ENCODE measurements at places on chromosomes 5 and 9. TPM values are rescaled to one million over a fixed set of nuclear protein-coding genes. Genes with fewer than 3 reads are reported as not detected.

SHISAL2B gene
- not detected for total RNA-seq

- DNase-seq = peak; percentile 23
Observed at GRCh38 chr5:1975898-1976765, 93.4 kb upstream of the IRX4 start.

TUSC1 gene
- total RNA-seq = 9.5 TPM

GRCh38 chr9:34573599-34574325, 15.8 kb downstream of the CNTFR start:
- no peak for DNase-seq

DNA sequence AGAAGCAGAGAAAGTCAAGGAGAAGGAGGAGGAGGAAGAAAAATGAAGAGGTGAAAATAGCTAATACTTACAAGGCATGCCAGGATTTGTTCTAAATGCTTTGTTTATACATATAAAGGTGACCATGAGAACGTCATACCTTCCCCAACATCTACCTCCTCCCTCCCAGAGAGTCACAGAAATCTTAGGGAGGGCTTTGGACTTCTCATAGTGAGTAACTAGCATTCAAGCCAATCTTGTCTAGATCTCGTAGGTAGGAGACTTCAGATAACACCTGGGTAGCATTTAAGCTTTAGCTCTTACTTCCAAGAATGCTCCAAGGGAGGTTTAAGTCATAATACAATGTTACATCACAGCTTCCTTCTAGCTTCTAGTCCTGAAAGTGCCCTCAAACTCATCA, 36.5 kb upstream of the GPBP1 start:
- DNase-seq = no peak

GRCh38 chr5:107199756-107200155, 471.0 kb downstream of the EFNA5 start:
- DNase-seq = no peak

PLPPR1 gene
- not detected for total RNA-seq

ENTREP1 gene
- 0.51 TPM for total RNA-seq

DNA sequence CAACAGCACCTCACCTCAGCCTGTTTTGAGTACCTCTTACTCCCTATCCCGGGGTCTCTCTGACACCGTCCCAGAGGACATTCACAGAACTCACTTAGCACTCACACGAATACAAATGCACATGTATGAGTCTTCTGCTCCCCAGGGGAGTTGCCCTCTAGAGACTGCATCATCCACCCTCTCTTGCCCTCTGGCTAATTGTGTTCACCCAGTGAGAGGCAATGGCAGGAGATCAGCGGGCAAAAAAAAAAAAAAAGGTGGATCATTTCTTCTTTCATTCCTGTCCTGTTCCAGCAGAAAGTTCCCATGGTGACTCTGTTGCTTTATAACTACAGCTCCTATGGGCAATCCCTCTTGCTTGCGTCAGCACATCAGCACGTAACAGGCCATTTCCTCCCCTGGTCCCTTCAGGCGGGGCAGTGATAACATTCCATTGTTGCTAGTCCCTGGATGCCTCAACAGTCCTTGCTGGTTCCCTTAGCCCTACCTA, 23.5 kb upstream of the SNX2 start:
- peak; percentile 75 for DNase-seq

DNA sequence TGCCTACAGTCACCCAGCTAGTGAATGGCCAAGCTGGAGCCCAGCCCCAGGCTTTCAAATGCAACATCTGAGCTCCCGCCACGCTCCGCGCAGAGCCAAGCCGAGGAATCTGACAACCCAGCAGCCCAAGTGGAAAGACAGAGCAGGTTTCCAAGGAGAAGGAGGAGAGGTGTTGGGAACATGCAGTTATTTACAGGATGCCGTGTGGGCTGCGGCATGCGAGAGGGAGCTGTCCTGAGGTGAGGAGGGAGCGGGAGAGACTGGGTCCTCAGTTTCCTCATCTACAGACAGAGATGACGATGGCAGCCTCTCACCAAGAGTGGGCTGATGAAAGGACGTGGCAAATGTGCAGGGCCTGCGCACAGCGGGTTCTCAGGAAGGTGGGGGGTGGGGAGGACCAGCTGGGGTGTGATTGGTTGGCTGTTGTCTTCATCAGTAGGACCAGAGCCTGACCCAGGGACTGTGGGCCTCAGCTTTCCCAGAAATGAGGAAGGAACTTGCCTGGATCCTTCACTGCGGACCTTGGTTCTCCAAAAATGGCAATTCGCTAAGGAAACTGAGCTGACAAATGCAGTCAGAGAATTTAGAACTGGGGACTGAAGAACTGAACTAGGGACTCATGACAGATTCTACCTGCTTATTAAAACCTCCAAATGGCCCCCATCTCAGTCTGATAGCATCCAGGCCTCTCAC, 14.8 kb upstream of the CPLX2 start:
- DNase-seq = no peak

- DNase-seq = peak; percentile 53
Observed at GRCh38 chr9:87516222-87516925, 18.7 kb downstream of the DAPK1 start.

- no peak for DNase-seq
Observed at GRCh38 chr9:24901319-24901718, 355.6 kb upstream of the IZUMO3 start.

C5orf15 gene
- 57.6 TPM for total RNA-seq

DNA sequence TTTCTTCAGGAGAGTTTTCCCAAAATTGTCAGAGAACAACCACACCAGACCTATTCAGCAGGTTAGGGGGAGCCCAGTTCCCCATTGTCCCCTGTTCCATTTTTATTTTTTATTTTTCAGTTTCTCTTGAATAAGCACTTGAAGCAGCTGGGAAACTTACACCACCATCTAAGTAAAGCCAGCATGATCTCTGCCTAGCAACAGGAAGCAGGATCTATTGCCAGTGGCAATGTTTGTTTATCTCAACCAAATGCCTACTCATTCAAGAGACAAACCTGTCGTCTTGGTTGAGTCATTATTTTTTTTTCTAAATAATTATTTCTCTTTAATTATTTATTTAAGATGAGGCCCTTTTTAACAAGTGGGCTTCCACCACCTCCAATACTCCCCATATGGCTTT, 379.3 kb downstream of the PLK2 start:
- peak; percentile 19 for DNase-seq

DNA sequence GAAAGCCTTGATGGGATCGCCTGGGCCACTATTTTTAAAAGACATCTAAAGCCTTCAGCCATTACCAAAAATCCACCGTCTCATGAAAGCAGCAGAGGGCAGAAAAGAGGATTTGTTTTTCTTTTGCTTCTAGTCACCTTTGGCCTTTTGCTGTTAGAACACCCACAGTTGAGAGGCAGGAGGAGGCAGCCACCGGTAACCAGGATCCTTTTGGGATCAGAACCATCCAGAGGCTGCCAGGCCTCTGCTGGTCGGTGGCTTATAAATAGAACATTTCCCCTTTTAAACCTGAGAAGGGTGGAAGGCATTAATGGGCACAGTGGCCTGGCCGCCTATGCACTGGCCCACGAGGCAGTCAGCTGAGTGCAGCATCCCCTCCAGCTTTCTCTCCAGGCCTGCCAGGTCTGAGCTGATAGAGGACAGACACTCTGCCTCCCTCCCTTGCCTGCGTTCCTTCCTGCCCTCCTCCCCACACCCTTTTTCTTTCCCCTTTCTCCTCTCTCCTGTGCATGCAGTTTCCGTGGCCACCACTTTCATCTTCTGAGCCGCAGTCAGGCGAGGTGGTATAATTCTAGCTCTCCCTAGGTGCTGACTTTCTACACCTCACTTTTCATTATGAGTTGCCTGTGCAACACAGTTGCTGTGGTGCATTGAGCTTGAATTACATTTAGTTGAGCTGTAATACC, 253.4 kb downstream of the ARHGAP26 start:
- DNase-seq = no peak

SAPCD2 gene
- total RNA-seq = 69.2 TPM

GRCh38 chr5:145834554-145834916, 607 bp downstream of the PRELID2 start:
- DNase-seq = no peak

DIRAS2 gene
- not detected for total RNA-seq

DNA sequence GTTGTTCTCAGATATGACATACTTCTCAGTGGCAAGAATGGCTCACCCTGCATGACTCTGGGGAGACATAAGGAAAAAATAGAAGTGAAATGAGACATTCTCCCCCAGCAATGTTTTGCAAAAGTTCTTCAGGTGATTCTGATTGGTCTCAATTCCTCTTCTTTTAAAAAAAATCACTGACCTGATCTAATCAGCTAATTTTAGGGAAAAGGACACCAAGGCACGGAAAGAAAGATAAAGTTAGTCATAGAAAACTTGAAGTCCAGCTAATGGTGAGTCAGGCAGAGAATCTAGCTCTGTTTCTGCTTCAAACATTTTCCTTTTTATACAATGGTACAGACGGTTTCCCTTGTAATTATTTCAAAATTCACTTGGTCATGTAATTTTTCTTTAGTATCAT, 1018.9 kb upstream of the ARRDC3 start:
- peak; percentile 37 for DNase-seq

- no peak for DNase-seq
Observed at GRCh38 chr5:57175551-57176309, 1.9 kb downstream of the GPBP1 start.

DNA sequence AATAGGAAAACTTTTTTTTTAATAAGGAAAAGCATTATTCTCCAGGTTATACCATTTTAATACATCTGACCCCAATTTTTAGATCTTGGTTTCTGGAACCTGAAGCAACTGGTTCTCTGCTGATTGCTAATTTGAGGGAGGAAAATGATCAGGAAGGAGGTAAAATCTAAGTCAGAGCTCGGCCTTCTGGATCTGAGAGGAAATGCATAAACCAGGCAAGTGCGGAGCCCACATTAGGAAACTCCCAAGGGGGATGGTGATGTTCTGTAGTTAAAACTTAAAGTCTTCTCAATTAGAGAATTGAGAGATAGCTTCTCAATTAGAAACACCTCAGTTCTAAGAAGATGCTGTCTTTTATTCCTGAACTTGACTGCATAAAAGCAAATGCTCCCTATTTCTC, 113.5 kb downstream of the TSSK1B start:
- DNase-seq = no peak

GRCh38 chr5:54387659-54388232, 67.8 kb upstream of the HSPB3 start:
- no peak for DNase-seq

DNA sequence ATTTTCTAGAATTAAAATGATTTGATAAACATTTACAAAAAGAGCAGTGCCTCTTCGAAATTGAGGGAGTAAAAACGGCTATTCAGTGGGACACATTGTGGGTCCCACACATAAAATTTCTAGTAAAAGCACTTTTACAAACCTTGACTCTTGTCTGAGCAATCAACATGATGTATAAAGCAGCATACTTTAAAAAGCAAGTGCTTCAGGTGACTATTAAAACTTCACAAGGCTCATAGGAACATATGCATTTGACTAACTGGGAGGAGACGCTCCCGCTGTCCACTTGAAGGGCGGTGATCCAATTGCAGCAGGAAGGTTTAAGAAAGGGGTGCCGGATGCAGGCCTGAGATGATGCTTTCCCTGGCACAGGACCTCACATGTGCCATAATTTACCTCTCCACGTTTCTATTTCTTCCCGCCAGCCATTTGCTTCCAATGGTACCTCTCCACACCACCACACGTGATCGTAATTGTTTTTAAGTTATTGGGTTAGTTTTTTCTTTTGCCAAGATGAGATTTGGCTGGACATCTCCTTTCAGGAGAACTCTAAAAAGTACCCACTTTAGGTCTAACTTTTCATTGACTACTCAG, 1.8 kb downstream of the MCTP1 start:
- no peak for DNase-seq

DNA sequence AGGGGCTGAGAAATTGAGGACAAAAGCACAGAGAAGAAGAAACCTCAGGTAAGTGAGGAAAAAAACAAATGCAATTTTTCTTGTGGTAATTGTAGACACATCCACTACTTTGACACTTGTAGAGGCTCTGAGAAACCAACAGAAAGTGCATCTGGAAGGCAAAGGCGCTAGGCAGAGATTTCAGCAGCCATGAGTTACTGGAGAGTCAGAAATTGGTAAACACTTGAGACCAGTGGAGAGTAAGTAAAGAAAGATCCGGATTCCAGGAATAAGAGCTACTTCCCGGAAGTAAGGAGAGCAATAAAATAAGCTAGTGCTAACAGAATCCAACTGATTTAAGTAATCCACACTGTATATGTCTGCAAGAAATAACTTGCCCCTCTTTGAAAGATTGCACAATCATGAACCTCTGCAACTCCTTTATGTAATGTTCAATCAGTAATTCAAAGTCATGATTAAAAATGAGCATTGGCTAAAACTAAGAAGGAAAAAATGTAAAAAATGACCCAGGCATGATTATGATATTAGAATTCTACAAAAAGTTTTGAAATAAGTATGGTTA, 382.1 kb downstream of the CDH18 start:
- DNase-seq = no peak

DNA sequence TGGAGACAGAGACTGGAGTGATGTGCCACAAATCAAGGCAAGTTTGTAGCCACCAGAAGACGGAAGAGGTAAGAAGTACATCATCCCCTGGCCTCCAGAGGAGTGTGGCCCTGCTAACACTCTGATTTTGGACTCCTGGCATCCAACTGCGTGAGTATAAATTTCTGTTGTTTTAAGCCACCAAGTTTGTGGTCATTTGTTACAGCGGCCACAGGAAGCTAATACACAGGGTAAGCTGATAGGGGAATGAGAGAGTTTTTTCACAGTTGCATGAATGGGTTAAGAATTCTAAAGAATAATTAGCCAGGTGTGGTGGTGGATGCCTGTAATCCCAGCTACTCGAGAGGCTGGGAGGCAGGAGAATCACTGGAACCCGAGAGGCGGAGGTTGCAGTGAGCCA, 25.8 kb downstream of the SMIM3 start:
- DNase-seq = no peak

DNA sequence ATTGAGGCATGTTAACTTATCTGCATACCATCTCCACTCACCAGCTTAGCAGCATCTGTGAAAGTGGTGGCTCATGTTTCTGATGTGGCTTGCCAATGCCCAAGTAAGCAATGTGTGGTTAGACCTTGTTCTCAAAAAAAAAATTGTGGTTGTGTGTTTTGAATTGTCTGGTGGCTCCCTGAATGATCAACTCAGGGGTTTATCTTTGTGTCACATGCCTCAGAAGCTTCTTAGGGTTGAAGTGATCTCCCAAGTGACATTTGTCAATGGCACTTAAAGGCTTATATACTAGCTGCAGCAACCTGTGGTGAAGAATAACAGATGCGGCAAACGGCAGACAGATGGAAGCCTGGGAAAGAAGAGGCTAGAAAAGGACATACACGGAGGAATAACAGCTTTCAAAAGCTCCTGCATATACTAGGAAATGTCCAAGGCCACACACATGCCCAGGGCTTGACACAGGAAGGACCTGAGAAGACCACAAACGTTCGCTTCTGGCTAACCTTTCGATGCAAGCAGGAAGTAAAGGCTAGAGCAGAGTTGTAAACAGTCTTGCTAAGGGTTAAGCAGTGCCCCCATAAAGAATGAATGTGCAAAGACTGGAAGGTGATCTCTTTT, 42.2 kb upstream of the FSD1L start:
- DNase-seq = peak; percentile 43
